Common myeloid progenitor, CD34-positive (primary cell): ENCODE measurements at places on chromosomes 11 and 22.

- DNase-seq: peak; percentile 34
These were observed 24.1 kb downstream of the IRAG1 start for GRCh38 chr11:10669258-10670033.

DNA sequence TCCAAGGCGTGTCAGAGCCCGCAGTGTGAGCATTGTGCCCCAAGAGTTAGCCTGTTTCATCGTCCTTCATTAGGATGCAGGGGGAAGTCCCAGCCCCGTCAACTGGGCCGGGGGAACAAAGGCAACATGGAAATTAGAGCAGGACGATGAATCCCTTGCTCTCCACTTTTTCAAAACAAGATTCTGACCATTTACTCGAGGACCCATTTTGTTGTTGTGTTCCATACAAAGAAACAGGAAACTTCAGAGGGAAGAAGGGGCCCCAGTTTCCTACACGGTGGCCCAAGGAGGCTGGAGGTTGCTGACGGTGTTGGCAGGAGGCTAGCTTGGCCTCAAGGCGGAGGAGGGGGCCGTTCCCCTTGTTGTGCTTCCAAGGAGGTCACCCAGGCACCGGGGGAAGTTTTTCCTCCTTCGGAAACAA, 44.0 kb upstream of the SLC1A2 start:
- no peak for DNase-seq

DNA sequence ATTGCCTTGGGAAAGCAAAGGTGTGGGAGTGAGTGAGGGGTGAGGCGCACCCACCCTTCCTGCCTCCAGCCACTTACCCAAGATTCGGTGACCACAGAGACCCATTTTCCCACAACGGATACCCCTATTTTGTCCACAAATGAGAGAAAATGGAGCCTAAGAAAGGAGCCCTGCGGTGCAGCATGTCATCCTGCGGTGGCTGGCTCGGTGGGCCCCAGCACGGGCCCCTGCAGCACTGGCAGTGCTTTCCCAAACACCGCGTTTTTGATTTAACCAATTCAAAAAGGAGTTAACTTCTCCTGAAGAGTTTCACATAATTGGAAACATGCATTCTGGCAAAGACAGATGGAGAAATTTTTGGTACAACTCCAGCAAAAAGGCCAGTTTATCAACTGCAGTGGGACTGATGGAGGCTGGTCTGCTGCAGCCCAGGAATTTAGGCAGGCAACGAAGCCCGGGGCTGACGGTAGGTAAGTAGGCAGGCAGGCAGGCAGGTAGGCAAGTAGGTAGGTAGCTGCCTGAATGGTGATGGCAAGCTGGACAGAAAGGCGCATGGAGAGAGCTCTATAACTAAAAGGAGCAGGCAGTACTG, 84.2 kb downstream of the FDX1 start:
- DNase-seq: no peak

DNA sequence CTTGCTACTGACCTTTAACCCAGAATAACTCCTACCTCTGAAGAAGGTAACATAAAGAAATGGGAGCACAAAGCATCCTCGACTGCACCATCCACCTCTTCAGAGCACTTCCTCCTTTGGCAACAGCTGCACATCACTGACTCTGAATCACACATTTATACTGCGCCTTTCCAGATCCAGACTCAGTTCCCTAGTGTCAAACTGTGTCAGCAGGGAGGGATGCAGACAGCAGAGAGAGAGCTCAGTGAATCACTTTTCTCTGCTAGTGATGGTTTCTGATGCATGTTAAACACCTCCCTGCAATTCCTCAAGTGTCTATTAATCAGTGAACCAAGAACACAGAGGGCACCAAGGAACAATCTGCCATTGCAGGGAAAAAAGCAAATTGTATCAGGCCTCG, 118.9 kb downstream of the PLEKHA7 start:
- no peak for DNase-seq

DNA sequence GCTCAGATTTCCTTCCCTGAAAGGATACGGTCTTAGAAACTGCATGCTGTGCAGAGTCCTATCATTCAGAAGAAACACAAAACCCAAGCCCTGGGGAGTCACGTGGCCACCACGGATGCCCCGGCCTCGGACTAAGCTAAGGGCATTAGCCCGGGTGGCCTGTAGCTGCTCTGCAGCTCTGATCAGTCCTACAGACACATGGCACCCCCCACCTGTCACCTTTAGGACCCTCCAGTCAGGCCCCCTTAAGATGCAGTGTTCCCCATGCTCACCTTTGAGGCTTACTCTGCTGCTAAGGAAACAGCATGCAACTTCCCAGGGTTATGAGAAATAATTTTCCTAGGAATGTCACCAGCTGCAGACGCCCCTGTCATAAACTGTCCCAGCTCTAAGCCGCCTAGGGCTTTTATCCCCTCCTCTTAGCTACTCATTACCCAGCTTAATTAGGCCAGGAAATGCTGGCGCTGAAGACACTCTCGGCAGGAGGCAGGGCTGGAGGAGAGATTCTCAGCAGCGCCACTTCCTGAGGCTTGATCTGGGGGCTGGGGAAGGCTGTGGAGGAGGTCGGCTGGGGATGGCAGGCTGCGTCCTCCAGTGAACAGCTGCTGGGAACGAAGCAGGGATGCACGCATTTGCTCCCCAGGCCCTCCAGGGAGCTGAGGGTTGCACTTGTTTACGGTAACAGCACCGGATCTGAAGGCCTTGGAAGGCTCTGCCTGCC, 47.2 kb upstream of the ADA2 start:
- DNase-seq: no peak

- no peak for DNase-seq
These were observed 42.6 kb downstream of the BRD1 start for GRCh38 chr22:49785046-49785521.

DNA sequence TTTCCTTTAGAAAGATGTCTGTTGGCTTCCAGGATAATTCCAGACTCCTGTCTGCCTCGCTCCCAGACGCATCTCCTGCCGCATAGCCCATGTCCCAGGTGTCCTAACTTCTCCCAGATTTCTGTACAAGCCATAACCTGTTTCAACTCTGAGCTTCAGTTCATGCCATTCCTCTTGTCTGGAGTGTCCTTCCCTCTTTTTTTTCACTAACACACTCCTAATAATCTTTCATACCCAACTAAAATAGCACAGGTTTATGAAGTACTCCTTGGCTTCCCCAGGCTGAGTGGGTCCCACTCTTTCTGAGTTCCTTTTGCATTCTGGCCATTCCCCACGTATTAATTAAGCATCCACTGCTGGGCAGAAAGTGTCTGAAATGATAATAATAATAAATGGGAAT, 123.0 kb downstream of the LDLRAD3 start:
- DNase-seq: no peak

DNA sequence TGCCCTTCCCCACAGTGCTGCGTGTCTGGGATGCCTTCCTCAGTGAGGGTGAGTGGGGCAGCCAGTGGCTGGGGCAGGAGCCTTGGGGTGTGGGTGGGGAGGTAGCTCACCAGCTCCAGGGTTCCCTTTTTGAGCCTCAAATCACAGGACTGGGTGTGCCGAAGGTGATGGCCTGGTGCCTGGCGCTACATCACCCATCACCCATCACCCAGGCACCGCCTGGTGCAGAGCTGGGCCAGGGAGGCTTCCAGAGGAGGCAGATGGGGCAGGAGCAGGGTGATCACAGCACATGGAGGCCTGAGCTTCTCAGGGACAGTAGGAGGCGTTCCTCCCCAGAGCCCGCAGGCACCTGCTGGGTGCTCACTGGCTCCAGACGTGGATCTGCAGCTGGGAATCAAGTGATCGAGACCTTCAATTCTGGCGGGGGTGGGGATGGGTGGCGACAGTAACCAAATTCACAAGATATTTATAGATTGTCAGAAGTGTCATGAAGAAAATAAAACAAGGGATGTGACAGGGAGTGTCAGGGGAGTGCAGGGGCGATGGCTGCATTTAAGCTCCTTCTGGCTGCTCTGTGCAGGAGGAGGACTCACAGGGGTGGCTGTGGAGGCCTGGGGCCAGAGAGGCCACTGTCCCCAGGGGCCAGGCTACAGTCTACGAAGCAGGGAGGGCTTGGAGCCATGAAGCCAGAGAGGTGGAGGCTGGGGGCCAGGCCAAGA, 3.2 kb downstream of the TBC1D10C start:
- no peak for DNase-seq

DNA sequence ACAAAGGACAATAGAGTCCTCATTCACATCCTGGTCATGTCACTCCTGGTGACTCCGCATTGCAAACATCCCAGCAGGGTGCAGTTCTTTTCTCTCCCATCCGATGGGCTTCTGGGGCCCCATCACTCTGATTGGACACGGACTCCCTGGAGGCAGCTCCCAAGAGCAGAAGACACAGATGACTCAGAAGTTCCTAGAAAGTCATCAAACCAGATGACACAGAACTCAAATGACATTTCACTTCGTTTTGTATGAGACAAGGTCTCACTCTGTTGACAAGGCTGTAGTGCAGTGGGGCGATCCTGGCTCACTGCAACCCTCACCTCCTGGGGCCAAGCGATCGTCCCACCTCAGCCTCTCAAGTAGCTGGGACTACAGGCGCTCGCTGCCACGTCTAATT, 33.2 kb downstream of the ZNF195 start:
- no peak for DNase-seq

DNA sequence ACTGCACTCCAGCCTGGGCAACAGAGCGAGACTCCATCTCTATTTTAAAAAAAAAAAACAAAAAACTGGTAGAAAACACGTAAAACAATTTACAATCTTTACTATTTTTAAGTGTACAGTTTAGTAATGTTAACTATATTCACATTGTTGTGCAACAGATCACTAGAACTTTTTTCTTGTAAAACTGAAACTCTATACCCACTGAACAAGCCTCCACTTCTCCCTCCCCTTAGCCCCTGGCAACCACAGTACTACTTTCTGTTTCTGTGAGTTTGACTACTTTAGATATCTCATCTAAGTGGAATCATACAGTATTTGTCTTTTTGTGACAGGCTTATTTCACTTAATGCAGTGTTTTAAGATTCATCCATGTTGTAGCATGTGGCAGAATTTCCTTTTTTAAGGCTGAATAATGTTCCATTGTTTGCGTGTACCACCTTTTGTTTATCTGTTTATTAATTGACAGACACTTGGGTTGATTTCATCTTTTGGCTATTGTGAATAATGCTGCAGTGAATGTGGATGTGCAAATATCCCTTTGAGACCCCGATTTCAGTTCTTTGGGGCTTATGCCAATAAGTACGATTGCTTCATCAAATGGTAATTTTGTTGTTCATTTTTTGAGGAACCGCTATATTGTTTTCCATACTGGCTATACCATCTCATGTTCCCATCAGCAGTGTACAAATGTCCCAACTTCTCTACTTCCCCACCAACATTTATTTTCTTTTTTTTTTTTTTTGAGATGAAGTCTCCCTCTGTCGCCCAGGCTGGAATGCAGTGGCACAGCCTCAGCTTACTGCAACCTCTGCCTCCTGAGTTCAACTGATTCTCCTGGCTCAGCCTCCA, 11.0 kb downstream of the DDB2 start:
- no peak for DNase-seq

- no peak for DNase-seq
These were observed 53.5 kb downstream of the PRR5L start for GRCh38 chr11:36349351-36350136.

DNA sequence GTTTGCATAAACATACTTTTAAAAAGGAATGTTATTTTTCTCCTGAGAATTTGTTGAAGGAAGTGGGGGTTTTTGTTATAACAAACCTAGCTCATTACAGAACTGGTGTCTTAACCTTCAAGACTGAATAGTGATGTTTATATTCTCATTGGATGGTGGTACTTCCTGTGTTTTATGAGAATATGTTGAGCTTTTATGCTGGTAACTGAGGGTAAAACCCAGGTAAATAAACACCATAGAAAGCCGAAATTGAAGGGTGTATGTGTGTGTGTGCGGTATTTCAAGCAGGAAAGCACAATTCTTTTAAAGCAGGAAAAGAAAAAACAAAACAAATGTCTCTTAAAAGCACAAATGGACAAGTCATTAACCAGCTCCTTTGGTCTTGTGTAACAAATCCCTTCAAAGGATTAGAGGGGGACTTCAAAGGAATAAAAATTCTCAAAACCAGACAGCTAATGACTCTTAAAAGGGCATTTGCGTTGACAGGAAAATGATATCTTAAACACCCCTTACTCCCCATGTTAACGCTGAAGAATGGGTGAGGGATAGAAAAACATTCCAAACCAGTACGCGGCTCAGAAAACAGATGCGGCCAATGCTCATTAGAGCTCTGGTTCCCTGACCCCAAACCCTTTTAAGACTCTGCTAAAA, 23.8 kb downstream of the LMO2 start:
- no peak for DNase-seq
